Tibial nerve (tissue), 4 donors: ENCODE measurements at places on chromosomes 5 and 9.

- H3K27me3 ChIP-seq: no peaks in the 10 kb centered on the region
- H3K36me3 ChIP-seq: no peaks in the 10 kb centered on the region
- no peak overlapping the region for H3K4me3 ChIP-seq
- DNase-seq: no peak
These were observed 124.0 kb upstream of the PJA2 start for GRCh38 chr5:109533751-109534272.

DNA sequence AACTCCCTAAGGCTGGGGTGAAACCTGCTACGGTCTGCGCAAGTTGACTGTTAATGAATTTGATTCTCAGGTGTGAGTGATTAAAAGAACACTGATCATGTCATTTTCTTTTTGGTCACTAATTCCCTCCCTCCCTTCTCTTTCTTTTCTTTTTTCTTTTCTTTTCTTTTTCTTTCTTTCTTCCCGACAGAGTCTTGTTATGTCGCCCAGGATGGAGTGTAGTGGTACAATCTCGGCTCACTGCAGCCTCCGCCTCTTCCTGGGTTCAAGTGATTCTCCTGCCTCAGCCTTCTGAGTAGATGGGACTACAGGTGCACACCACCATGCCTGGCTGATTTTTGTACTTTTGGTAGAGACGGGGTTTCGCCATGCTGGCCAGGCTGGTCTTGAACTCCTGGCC lies 2.6 kb downstream of the ANXA1 start:
- no peaks in the 10 kb centered on the region for H3K27me3 ChIP-seq
- H3K4me3 ChIP-seq: peak overlapping the region; percentile 61
- peaks cover under 1% of the 10 kb centered on the region for H3K36me3 ChIP-seq
- H3K4me1 ChIP-seq: peaks cover 73% of the 10 kb centered on the region

- no peaks in the 10 kb centered on the region for H3K36me3 ChIP-seq
- peak overlapping the region; percentile 93 for H3K27ac ChIP-seq
- no peaks in the 10 kb centered on the region for H3K27me3 ChIP-seq
- DNase-seq: no peak
- H3K4me1 ChIP-seq: peaks cover 82% of the 10 kb centered on the region
These were observed 2.9 kb downstream of the SNX18 start for GRCh38 chr5:54520438-54520846.

GRCh38 chr9:33430942-33431341 lies 16.5 kb downstream of the AQP3 start:
- DNase-seq: no peak
- no peak overlapping the region for H3K4me3 ChIP-seq
- no peak overlapping the region for H3K27ac ChIP-seq
- H3K4me1 ChIP-seq: no peaks in the 10 kb centered on the region
- no peaks in the 10 kb centered on the region for H3K27me3 ChIP-seq

GRCh38 chr9:115254287-115255180 lies 136.6 kb upstream of the TNC start:
- no peak for DNase-seq
- H3K27ac ChIP-seq: no peak overlapping the region
- no peak overlapping the region for H3K4me3 ChIP-seq
- no peaks in the 10 kb centered on the region for H3K36me3 ChIP-seq

DNA sequence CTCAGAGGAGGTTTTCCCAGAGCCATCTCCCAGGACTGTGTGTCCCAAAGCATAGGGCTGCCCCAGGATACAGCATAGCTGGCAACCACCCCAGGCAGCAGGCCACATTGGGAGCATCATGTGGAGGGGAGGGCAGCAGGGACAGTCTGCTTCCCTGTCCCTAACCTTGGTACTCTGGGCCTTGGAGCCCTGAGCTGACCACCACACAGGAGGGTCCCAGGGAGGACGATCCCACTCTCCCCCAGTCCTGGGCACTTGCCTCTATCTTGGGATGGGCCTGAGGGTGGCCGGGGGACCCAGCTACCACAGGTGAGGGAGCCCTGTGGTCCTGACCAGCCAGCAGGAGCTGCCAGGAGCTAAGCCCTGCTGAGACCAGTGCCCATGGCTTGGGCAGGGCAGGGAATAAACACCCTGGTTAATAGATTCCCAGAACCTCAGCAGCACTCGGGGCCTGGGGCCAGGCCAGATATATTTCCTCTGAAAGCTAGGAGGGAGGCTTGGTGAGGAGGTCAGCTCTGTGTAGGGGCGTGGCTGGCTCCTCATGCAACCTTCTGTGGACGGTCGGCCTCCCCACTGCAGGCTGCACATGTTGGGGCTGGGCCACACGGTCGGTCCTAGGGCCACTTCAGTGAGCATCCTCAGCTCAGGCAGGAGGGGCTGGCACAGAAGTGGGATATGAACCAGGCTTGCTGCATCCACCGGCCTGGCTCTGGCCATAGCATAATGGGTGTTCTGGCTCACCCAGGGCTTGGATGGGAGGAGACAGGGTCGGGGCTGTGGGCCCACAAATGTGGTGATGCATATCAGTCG lies 4.2 kb downstream of the NINJ1 start:
- no peaks in the 10 kb centered on the region for H3K36me3 ChIP-seq
- DNase-seq: no peak
- H3K4me3 ChIP-seq: no peak overlapping the region
- no peaks in the 10 kb centered on the region for H3K27me3 ChIP-seq
- H3K27ac ChIP-seq: peak overlapping the region; percentile 95
- H3K4me1 ChIP-seq: no peaks in the 10 kb centered on the region

- H3K27ac ChIP-seq: no peak overlapping the region
- H3K4me1 ChIP-seq: no peaks in the 10 kb centered on the region
- no peaks in the 10 kb centered on the region for H3K36me3 ChIP-seq
- no peak for DNase-seq
- peak overlapping the region; percentile 31 for H3K4me3 ChIP-seq
These were observed 798 bp downstream of the PITX1 start for GRCh38 chr5:135032999-135033861.

DNA sequence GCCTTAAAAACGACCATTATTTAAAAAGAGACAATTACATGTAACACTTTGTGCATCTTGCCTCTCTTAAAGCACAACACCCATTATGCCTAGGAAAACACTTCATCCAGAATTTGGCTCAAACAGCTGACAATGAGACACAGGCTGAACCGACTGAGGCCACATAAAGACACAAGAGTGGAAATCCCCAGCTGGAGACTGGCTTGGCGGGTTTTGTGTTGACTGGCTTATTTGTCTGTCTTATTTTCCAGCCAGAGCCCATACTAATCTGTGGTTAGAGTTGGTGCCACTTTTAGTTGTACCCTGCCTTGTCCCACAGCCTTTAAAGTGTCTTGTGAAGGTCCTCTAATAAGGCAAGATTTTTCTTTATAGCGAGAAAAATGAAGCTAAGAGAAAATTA lies 21.2 kb downstream of the TRIM14 start:
- H3K4me1 ChIP-seq: no peaks in the 10 kb centered on the region
- H3K27ac ChIP-seq: no peak overlapping the region
- peaks cover 37% of the 10 kb centered on the region for H3K36me3 ChIP-seq
- no peak for DNase-seq
- H3K4me3 ChIP-seq: no peak overlapping the region
- no peaks in the 10 kb centered on the region for H3K27me3 ChIP-seq

- no peak for DNase-seq
- H3K27ac ChIP-seq: no peak overlapping the region
- H3K4me3 ChIP-seq: no peak overlapping the region
- peaks cover 16% of the 10 kb centered on the region for H3K4me1 ChIP-seq
- no peaks in the 10 kb centered on the region for H3K27me3 ChIP-seq
These were observed 4.6 kb downstream of the ANXA1 start for GRCh38 chr9:73155968-73156864.

DNA sequence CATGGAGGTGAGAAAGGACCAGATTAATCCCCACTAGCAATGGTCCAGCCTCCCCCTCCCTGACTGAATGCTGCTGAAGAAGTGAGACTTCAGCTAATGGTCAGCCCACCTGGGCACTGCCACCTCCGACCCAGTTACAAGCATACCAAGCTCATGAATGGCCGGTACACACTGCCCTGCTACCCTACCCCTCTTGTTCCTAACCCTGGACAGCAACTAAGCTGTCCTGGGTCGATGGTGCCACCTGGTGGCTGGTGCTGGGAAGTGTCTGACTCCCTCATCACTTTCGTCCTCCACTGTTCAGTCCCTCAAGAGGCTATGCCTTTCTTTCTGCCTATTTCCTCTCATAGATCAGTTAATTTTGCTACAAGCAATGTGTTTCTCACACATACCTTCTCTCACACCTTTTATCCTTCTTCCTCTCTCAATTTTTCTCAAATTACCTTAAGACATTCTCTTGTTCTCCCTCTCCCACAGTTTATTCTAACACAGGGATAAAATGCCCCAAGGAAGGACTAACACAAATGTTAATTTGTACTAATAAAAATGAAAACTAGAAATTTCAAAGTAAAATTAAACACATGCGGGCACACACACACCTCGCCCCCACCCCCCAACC lies 42.4 kb downstream of the PAX5 start:
- peaks cover 82% of the 10 kb centered on the region for H3K27me3 ChIP-seq
- H3K36me3 ChIP-seq: no peaks in the 10 kb centered on the region
- H3K4me1 ChIP-seq: peaks cover 2% of the 10 kb centered on the region
- no peak for DNase-seq
- H3K4me3 ChIP-seq: no peak overlapping the region

DNA sequence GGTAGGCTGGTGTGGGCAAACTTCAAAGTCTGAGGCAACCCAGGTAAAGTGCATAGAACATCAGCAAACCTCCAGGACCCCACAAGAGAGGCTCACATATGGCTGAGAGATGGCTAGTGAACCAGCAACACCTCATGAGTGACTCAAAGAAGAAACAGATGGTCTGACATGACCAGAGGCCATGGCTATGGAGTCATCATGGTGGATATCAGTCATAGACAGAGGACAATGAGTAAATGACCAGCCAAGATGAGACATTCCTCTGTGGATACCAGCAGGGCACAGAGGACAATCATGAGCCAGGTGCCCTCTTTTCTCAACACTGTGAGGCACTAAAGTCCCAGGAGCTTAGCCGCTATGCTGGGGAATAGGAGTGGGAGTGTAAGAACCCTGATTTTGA lies 180.8 kb downstream of the RASEF start:
- H3K4me1 ChIP-seq: no peaks in the 10 kb centered on the region
- no peak for DNase-seq

DNA sequence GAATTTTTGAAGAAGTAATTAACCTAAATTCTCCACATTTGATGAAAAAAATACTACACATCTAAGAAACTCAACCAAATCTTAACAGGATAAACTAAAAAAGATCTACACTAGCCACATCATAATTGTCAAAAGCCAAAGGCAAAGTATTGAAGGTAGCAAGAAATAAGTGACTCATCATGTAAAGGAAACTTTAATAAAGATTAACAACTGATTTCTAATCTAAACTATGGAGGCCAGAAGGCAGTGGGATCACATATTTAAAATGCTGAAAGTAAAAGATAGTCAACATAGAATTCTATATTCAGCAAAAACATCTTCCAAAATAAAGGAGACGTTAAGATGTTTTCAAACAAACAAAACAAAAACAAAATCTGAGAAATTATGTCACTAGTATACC lies 2002.9 kb downstream of the MAT2B start:
- no peaks in the 10 kb centered on the region for H3K27me3 ChIP-seq
- H3K4me1 ChIP-seq: no peaks in the 10 kb centered on the region
- H3K4me3 ChIP-seq: no peak overlapping the region
- no peak for DNase-seq
- H3K36me3 ChIP-seq: no peaks in the 10 kb centered on the region

DNA sequence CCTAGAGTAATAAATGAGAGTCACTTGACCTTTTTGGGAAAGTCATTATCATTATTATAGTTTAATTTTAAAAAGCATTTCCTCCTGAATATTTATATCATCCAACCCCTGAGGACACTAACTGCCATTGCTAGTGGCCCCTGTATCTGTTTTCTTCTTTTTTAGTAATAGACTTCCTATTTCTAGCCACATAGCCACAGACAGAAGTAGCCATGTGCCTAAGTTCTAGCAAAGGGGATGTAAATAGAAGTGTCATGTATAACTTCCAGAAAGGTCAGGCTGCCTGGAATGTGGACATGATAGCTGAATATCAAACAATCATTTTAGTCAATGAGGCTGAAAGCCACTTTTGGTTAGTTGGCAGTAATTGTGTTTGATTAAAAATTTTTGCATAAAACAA lies 37.5 kb upstream of the IQGAP2 start:
- H3K27ac ChIP-seq: no peak overlapping the region
- H3K36me3 ChIP-seq: no peaks in the 10 kb centered on the region
- no peak for DNase-seq
- H3K27me3 ChIP-seq: no peaks in the 10 kb centered on the region
- H3K4me3 ChIP-seq: no peak overlapping the region
- no peaks in the 10 kb centered on the region for H3K4me1 ChIP-seq

GRCh38 chr5:172630986-172631385 lies 10.1 kb upstream of the NEURL1B start:
- no peak for DNase-seq
- no peaks in the 10 kb centered on the region for H3K4me1 ChIP-seq
- no peak overlapping the region for H3K27ac ChIP-seq
- no peaks in the 10 kb centered on the region for H3K27me3 ChIP-seq

- H3K4me1 ChIP-seq: no peaks in the 10 kb centered on the region
- H3K36me3 ChIP-seq: no peaks in the 10 kb centered on the region
- no peak overlapping the region for H3K27ac ChIP-seq
- DNase-seq: no peak
- H3K27me3 ChIP-seq: no peaks in the 10 kb centered on the region
These were observed 37.2 kb upstream of the KIF2A start for GRCh38 chr5:62268792-62269191.

GRCh38 chr5:170511551-170512258 lies 7.9 kb downstream of the KCNIP1 start:
- no peaks in the 10 kb centered on the region for H3K4me1 ChIP-seq
- H3K36me3 ChIP-seq: no peaks in the 10 kb centered on the region
- H3K27me3 ChIP-seq: no peaks in the 10 kb centered on the region
- no peak overlapping the region for H3K4me3 ChIP-seq
- H3K27ac ChIP-seq: no peak overlapping the region
- no peak for DNase-seq

- no peaks in the 10 kb centered on the region for H3K4me1 ChIP-seq
- no peaks in the 10 kb centered on the region for H3K27me3 ChIP-seq
- DNase-seq: no peak
- no peak overlapping the region for H3K27ac ChIP-seq
These were observed 44.2 kb downstream of the PWWP2A start for GRCh38 chr5:160075073-160075472.

- no peaks in the 10 kb centered on the region for H3K36me3 ChIP-seq
- no peak overlapping the region for H3K4me3 ChIP-seq
- H3K4me1 ChIP-seq: no peaks in the 10 kb centered on the region
- H3K27ac ChIP-seq: no peak overlapping the region
- H3K27me3 ChIP-seq: no peaks in the 10 kb centered on the region
These were observed 92.6 kb downstream of the TLE4 start for GRCh38 chr9:79664375-79664831.

DNA sequence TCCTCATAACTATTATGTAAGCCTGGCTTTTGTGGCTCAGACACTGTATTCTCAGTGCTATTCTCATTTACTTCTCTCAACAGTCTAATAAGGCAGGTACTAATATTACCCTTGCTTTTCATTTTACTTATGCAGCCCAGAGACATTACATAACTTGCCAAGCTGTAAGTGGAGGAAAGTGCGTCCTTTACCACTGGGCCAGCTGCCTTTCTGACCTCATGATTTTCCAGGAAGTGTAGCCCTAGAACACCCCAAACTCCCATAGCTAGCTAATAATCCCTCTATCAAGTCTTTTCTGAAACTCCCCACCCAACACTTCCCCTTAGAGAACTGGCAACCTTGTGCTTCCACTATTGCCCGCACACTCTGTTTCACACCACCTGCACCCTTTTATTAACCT lies 192.9 kb upstream of the HMHB1 start:
- DNase-seq: no peak
- no peak overlapping the region for H3K27ac ChIP-seq
- H3K27me3 ChIP-seq: no peaks in the 10 kb centered on the region
- no peaks in the 10 kb centered on the region for H3K4me1 ChIP-seq
- no peaks in the 10 kb centered on the region for H3K36me3 ChIP-seq

- no peaks in the 10 kb centered on the region for H3K36me3 ChIP-seq
- no peaks in the 10 kb centered on the region for H3K27me3 ChIP-seq
- no peak for DNase-seq
- H3K4me1 ChIP-seq: no peaks in the 10 kb centered on the region
These were observed 1808.8 kb upstream of the ACO1 start for GRCh38 chr9:30575691-30576090.
